Activated CD4-positive, alpha-beta T cell treated with anti-CD3 and anti-CD28 coated beads, Interleukin-2, Interleukin-6, amounts not matched to agents 100 ng/mL and 50 ng/mL, durations not matched to agents 16 hours and 8 hours (primary cell): ENCODE measurements at places on chromosomes 5 and 9.

DNA sequence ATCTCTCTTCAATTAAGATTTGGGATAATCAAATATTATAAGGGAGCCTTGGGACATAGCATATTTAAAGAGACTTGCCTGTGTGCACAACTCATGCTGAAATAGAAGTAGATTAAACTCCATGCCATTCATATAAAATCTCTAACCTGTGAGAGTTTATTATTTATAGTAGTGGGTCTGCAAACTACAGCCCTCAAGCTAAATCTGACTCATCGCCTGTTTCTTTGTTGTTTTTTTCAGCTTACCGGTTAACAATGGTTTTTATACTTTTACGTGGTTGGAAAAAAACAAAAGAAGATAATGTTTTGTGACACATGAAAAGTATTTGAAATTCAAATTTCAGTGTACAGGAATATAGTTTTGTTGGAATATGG, 61.9 kb upstream of the GHR start:
- DNase-seq = no peak

DNA sequence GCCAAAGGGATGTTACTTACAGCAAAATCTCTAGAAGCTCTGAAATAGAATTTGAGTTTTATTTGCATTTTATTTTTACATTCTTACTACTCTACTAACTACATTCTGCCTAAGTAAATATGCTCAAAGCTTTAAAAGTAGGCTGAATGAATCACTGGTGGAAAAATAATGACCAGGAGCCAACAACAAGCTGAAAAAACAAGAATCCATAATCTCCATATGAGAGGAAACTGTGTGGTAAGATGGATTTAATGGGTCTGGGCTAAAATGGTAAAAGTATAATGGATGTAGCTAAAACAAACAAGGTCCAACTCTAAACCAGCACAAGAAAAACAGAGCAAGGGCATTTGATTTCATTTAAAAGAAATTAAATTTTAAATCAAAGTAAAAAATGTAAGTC, 525.8 kb upstream of the FTMT start:
- DNase-seq = no peak

GRCh38 chr9:72290311-72290710, 74.7 kb downstream of the ZFAND5 start:
- DNase-seq = no peak

DNA sequence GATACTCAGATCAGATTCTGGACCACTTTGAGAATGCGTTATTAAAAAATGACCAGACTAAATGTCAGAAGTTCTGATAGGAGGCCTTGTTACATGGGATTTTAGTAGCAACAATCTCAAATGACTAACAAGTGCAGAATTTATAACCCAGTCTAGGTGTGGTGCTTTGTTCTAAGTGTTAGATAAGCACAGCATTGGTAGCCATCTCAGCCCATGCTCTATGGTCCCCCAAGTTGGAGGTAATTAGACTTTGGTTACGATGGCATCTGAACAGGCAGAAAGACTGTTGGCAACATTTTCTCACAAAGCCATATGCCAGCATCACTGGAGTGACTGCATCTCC, 140.4 kb upstream of the RPS23 start:
- no peak for DNase-seq
